ENCODE measurements at places on chromosomes 16 and 17. TPM values are rescaled to one million over a fixed set of nuclear protein-coding genes. Genes with fewer than 3 reads are reported as not detected.

DNA sequence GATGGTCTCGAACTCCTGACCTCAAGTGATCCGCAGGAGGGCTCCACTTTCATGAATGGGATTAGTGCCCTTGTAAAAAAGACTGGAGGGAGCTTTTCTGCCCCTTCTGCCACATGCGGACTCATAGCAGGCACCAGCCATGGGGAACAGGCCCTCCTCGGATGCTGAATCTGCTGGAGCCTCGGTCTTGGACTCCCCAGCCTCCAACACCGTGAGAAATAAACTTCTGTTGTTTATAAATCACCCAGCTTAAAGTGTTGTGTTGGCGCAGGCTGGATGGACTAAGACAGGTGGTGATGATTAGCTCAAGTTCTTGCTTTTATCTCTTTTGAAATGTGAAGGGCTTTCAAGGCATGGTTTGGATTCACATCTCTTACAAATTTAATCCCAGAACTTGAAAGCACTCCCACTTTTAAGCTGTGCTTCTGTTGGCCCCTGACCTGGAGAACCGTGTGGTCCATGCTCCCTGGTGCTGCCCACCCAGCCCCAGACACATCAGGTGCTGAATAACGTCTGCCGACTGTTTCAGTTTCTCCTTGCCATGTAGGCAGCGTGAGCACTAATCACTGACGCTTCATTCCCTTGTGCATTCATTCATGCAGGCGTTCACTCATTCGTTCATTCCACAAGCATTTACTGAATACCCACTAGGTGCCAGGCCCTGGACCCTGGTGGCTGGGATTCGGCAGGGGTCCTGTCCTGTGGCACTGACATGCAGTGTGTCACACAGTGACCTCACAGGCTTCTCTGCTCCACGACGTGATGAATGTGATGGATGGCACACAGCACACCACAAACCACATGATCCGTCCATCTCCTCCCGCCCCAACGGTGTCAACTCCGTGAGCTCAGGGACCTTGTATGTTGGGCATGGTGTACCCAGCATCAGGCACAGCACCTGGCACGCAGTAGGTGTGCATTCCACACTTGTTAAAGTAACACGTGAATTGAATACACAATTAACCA is 8.9 kb downstream of the CIBAR2 start:
- H3K27me3 ChIP-seq = peaks cover 8% of the 10 kb centered on the region
- H3K27ac ChIP-seq = no peak overlapping the region
- H3K4me1 ChIP-seq = no peaks in the 10 kb centered on the region
- DNase-seq = no peak

- H3K27me3 ChIP-seq = no peaks in the 10 kb centered on the region
- H3K4me1 ChIP-seq = peaks cover 40% of the 10 kb centered on the region
- H3K27ac ChIP-seq = peak overlapping the region; percentile 97
- DNase-seq = no peak
These were observed 39.1 kb downstream of the ASPA start for GRCh38 chr17:3514873-3515272.

Gene HMOX2
- 115 TPM for total RNA-seq

DNA sequence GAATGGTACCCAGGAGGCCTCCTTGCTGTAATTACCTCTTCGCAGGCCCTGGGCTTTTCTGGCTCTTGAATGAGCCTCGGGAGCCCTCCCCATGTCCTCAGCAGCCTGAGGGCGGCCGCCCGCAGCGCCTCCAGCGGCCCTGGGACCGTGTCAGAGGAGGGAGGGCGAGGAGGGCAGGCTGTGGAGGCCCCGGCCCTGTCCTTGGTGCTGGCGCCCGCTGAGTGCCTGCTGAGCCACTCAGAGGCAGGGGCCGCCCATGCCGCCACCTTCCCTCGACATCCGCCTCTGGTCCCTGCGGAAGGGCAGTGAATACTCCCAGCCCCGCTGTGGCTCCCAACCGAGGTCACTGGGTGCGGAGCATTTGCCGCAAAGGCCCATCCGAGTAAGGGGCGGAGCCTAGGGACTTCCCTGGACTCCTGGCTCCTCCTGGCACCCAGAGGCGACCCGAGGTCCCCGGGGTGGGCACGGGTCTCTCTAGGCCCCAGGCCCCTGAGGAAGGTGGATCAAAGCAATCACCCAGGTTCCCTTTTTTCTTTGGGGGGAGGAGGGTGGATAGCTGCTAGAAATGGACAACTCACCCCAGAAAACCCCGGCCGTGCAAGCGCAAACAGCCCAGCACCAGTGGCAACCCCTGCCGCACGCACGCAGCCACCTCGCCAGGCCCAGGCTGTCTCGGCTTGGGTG is 2.8 kb downstream of the RBFOX3 start:
- H3K27ac ChIP-seq = no peak overlapping the region
- peaks cover 7% of the 10 kb centered on the region for H3K4me1 ChIP-seq
- H3K36me3 ChIP-seq = no peaks in the 10 kb centered on the region
- H3K27me3 ChIP-seq = peaks cover 100% of the 10 kb centered on the region
- H3K4me3 ChIP-seq = no peak overlapping the region
- no peak for DNase-seq
